Anterior cingulate cortex (tissue), 58 donors: ENCODE measurements at places on chromosomes 16 and 17.

DNA sequence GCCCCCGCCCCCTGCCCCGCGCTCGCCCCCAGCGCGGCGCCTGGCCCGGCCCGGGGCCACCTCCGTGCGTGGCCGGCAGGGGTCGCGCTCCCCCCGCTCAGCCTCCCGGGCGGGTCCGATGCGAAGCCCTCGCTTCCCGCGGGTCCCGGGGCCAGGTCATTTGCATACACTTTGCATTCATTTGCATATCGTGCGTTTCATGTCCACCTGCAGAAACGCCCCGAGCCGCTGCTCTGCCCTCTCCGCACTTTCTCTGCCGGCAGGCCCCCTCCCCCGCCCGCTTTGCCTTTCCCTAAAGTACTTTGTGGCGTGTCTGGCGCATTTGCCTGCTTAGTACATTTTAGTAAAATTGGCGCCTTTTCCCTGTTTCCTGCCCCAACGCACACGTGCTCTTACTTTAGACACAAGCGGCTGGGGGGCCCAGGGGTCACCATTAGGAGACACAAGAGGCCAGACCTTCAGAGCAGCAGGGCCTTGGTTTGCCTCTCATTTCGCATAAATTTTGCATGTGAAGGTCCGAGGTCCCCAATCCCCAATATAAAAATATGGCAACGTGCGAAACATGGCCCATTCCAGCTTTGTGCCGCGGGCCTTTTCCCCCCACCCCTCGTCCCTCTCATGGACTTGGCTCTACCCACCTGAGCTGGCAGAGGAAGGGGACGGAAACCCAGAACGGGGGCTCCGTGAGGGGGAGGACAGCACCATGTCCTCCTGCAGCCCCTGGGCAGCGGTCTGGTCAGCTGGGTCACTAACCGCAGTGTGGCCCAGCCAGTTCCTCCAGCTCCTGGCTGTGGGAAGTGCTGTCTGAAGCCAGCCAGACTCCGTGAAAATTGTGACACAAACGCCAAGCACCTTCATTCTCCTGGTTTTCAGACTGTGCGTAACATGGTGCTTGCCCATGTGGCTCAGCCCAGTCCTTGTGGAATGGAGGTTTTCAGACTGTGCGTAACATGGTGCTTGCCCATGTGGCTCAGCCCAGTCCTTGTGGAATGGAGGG, 34.8 kb downstream of the CBFA2T3 start:
- peak; percentile 62 for DNase-seq

GRCh38 chr16:55832773-55833691, at the start of gene CES1:
Gene CES1, minus strand, starts transcription at chr16:55833096. Its CDS starts 41 bp downstream, at chr16:55833055.
- no peak for DNase-seq

DNA sequence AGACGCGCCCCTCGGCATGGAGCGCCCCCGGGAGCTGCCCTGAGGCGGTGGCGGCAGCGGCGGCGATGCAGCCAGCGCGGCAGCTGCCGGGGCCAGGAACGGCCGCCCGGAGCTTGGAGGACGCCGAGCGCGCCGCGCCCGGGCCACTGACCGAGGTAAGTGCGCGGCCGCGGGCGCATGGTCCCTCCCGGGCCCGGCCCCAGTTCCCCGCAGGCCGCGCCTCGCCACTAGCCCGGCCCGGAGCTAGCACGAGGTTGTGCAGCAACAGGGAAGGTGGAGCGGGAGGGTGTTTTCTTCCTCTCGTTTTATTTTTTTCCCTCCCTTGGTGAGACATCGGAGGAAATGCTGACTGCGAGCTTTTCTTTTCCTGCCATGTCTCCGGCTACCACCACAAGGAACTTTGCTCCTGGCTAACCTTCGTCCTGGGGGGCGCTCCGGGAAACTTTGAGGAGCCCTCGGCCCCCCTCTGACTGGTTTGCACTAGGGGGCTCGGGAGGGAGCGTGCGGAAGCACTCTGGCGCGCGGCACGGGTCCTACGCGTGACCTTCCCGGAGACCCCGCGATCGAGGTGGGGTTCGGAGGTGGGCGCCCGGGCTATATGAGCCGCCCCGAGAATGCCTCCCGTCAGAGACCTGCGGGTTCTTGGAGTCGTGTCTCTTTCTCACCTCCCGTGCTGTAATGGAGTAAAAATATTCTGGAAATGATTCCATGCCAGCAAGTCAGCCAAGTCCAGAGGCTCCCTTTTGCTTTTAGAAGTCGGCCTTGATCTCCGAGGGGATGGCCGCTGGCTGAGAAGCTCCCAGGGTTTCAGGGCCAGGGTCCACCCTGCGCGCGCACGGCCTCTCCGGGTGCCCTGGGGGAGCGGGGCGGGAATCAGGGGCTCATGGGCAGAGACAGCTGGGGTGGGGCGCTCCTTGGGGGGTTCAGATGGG, 868 bp downstream of the KCNJ12 start:
- no peak for DNase-seq

- DNase-seq = no peak
Measured at GRCh38 chr16:84071121-84071520, 28.5 kb upstream of the SLC38A8 start.

DNA sequence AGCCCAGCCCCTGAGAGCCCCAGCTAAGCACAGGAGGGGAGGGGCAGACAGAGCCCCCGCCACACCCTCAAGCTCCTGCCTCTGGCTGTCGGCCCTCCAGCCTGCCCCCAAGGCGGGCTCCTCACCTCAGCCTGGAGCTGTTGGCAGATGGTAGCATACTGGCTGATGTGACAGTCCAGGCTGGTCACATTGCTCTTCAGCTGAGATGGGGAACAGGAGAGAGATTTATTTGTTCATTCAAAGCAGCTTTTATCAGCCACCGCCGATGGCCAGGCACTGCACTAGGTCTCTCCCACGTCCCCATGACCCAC, 14.8 kb downstream of the KIF18B start:
- no peak for DNase-seq

DNA sequence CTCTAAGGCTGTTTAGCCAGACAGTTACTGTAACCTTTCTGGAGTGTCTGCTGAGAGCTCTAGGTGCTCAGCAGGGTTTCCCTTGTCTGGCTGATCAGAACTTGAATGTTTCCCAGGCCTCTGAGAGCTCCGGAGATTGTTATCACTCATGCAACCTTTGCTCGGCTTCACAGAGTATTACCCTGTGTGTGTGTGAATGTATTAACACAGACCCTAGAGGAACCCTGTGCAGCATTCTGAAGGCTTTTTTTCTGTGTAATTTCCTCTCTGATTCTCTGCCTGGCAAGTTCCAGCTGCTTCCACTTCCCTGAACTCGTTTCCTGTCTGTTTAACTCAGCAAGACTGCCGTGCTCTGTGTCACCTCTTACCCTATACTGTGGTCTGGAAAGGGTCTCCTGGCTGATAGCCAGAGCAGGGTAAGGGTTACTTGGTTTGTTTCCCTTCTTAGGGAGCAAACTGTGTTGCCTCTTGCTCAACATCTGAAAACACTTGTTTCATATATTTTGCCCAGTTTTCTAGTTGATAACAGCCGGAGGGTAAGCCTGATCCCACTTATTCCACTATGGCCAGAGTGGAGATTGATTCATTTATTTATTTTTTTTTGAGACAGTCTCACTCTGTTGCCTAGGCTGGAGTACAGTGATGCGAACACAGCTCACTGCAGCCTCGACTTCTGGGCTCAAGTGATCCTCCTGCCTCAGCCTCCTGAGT, 21.7 kb downstream of the PRMT7 start:
- DNase-seq = no peak

DNA sequence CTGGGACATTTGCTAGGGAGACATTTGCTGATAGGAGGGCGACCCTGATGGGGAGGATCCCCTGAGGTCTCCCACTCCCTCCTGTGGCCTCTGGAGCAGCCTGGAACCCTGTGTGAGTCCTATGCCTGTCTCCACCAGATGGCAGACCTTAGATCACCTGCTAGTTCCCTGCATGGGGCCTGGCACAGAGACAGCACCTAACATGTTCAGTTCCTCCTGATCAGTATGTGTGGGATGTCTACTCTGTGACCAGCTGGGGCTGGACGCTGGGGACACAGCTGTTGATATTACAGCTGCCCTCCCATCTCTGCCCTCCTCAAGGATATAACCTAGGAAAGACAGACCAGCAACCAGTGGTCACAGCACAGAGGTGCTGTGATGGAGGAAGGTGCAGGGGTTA, 1.1 kb upstream of the ADCY7 start:
- no peak for DNase-seq

- no peak for DNase-seq
Measured at GRCh38 chr16:66144641-66145040, 221.8 kb upstream of the CDH5 start.

GRCh38 chr17:28725166-28725659, 820 bp downstream of the TLCD1 start:
- no peak for DNase-seq

DNA sequence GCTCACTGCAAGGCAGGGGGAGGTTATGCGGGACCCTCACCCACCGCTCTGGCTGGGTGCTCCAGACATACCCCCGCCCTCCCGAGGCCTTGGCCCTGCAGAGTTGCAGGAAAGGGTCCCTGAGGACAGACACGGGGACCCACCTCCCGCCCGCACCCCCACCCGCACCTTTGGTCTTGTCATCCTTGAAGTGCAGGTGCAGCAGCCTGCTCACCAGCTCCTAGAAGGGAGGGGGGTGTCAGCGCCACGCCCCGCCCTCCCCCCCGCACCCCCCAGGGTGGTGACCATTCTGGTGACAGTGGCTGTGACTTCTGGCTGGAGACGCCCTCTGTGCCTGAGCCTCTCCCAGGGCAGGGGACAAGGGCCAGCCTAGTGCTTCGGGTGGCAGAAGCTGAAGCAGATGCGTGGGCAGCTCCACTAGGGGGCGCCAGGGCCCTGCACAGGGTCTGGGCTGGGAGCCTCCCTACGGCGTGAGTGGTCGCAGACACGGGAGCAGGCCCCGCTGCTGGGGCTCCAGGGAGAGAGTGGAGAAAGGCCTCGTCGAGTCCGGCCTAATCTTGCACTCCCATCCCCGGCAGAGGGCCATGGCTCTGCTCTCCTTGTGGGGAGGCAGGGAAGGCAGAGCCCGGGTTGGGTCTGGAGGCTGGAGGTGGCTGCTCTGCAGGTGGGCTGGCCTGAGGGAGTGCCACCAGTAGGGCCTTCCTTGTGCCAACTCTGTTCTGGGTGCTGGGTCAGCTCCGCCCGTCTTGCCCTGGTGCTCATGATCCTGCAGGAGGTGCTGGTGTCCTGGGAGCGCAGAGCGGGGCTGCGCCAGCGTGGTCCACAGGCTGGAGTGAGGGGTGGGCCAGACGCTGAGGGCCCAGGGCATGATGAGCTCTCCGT, 2.7 kb downstream of the CENPX start:
- no peak for DNase-seq

DNA sequence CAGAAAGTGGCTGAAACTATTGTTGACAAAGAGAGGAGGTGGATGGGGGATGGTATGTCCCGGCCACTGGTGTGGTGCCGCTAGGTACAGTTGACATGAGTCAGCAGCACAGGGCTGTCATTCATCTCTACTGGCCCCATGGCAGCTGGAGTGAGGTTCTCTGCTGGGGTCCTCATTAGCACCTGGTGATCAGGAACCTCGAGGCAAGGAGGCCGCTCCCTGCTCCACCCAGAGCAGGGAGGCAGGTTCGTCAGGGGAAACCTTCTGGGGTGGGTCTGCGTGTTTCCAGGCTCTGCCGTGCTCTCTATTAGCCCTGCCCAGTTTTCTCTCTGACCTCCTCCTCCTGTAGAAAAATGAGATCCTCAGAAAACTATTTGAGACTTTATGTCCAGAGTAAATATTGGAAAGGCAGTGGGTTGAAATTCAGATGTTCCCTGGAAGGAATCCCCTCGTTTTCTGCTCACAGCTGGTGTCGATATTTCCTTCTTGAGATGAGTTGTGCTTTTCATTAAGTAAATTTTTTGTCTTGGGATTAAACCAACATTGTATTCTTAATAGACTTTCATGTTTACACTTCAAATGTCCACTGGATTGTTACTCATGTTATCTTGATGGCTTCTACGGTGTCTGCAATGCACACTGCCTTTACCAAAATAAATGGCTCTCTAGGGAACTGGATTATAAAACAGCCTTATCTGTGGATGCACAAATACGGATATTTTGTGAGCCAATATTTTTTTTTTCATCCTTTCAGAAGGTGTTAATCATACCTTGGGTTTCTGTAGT, 7.1 kb downstream of the NTN1 start:
- no peak for DNase-seq
